Stimulated activated CD8-positive, alpha-beta memory T cell treated with anti-CD3 and anti-CD28 coated beads, Interleukin-2, amount 100 ng/mL, for 1 hour (primary cell): ENCODE measurements at places on chromosomes 7 and 10.

GRCh38 chr7:108613949-108614381, 44.3 kb downstream of the DNAJB9 start:
- no peak for DNase-seq

DNA sequence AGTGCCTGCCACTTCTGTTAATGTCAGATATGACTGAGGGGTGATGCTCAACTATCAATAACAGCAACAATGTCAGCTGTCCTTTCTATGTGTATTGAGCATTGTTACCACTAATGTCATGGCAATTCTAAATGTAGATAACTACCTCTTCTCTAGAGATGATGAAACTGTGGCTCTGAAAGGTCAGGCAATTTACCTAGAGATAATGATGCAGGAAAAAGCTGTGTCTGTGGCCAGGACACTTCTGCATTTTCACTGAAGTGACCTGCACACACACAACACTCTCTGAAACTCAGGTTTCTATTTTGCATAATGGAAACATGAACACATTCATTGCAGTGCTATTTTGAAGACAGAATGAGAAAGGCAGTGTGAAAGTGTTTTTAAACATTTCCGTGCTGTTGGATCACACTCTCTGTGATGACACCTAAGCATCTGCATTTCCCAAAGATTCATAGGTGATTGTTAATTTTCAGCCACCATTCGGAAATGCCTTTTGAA, 148.2 kb downstream of the KCND2 start:
- no peak for DNase-seq

DNA sequence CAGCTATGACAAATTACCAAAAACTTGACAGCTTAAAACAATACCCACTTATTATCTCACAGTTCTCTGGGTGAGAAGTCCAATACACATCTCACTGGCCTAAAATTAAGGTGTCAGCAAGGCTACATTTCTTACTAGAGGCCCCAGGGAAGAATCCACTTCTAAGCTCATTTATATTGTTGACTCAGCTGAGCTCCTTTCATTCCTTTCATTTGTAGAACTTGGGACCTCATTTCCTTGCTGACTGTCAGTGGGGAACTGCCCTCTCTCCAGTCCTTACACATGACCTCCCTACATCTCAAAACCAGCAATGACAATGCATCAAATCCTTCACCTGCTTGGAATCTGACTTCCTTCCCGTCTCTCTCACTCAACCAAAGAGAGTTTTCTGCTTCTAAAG, 240.3 kb downstream of the IPMK start:
- DNase-seq = no peak

DNA sequence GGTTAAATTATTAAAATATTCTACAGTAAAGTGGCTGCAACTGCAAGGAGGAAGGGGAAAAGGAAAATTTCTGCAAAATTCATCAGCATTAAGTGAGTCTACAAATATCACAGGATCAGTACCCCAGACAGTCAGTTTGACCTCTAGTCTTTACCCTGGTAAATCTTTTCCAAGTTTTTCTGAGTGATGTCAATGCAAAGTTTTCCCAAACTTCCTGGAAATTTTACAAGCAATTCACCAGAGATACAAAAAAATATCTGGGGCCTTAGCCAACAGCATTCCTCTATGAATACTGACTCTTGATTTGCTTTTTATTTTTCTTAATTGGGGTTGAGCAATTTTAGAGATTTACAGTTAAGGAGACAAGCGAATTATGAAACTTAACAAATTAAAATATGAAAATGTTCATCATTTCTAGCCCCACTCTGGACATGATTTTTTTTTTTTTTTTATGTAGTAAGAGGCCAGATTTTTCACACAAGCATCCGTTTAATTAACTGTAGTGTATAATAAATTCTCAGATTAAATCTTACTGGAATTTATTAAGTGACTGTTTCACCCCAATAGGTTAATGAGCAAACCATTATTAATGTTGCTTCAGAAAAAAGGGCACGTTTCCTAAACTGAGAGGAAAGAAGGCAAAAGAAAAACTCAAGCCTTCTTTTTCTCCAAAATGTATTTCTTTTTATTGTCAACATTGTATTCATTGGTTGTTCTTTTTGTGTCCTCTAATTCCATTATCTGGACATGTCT, 539.5 kb upstream of the FZD8 start:
- DNase-seq = no peak

DNA sequence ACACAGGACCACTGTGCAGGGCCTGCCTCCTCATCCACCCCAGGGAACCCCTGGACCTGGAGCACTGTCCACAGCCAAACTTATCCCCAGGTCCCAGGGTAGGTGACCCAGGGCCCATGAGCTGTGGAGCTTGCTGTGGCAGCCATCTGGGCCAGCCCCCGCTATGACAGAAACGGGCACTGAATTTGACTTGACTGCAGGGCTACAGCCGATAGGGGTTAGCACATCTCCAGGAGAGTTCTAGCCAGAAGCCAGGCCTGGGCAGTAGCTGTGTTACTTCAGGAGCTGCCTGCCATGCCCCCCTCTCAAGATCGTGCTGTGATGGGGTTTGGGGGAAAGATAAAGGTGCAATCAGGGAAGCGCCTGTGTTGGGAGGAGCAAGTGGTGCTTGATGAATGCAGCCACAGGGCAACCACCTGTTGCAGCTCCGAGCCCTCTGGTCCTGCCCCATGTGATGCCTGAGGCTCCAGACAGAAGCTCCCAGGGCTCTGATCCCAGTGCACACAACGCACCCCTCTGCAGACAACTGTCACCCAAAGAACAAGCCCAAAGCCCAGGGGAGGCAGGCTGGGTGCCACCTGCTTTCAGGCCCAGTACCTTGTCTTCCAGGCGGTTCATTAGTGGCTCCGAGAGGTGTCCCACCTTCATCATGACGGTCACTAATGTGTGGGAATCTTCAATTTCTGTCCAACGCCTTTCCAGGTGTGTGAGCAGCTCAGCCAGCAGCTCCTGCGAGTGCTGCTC, 6.5 kb downstream of the TBRG4 start:
- DNase-seq = no peak

- no peak for DNase-seq
These were observed 94.3 kb upstream of the SORCS3 start for GRCh38 chr10:104546756-104547155.

DNA sequence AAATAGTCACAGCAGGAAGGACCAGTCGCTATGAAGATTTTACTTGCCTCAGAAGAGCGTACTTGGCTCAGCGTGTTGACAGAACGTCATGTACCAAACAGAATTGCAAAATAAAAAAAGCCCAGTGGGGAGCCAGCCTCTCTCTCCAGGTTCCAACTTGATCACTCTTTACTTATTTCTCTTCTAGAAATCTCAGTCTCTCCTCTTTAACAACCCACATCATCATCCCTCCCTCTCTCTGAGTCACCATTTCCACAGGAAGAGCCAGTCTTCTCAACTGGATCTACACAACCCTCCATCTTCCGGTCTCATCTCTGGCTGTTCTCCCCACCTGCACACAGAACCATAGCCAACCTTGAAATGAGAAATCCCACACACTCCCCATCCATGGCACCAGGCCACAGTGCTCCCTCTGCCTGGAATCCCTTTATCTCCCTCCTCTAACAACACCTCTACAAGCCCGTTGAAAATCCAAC, 718.3 kb downstream of the GRID1 start:
- DNase-seq = no peak

GRCh38 chr10:127911867-127912257, 5.0 kb downstream of the PTPRE start:
- DNase-seq = no peak

DNA sequence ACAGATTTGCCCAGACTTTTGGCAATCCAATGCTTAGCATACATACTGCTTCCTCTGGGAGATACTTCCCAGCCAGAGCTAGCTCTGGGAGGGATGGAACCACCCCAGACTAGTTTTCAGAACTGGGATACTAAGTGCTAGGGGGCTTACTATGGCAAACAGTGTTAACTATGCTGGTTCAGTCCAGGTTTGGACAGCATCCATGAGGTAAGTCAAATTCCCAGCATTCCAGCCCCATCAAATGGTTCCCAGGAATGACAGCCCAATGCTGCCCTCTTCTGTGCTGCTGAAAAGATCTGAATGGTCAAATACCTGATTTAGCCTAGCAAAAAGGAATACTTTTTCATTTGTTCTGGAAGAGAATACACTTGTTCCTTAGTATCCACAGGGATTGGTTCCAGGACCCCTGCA, 141.7 kb upstream of the CCDC6 start:
- DNase-seq = no peak

- no peak for DNase-seq
These were observed 620.1 kb upstream of the DPP6 start for GRCh38 chr7:153432063-153432462.
